ENCODE measurements at places on chromosomes 4 and X. TPM values are rescaled to one million over a fixed set of nuclear protein-coding genes. Genes with fewer than 3 reads are reported as not detected.

- no peak for DNase-seq
- peaks cover 7% of the 10 kb centered on the region for H3K27me3 ChIP-seq
- no peak overlapping the region for H3K27ac ChIP-seq
- no peaks in the 10 kb centered on the region for H3K36me3 ChIP-seq
- H3K4me1 ChIP-seq = peaks cover 6% of the 10 kb centered on the region
Measured at GRCh38 chrX:78102091-78102490, 2.0 kb upstream of the PGK1 start.

DNA sequence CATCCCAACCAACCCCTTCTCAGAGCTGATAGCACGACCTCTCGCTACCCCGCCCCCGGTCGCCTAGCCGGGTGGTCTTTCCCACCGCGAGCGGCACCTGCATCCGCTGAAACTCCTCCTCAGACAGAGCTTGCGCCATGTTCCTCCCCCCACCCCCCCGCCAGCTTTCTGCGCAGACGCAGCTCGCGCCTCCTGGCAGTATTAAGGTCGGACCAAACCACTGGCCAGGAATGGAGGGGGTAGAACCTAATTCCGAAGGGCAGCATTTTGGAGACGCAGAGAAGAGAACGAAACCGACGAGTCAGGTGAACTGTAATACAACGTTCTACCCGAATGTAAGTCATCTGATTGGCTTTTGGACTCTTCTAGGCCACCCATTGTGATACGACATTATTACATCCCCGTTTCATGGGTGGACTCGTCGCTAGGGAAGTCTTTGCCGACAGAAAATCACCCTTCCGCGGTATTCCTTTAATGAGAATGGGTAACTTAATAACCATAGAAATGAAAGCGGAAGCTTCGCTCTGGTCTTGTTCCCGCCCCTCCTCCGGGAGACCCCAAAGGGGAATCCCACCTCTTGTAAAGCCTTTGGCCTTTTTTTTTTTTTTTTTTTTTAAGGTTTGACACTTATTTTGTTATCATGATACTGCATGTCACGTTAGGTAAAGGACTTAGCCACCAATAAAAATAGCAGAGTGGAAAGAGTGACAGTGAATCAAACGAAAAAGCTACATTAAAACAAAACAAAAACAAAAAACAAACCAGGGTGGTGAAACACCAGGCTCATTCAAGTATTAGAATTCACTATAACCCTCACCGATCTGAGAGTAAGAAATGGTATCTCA, at the start of gene GRIPAP1:
Gene GRIPAP1 (minus strand): TSS at position 174 of the 845 bp plus-strand sequence. CDS start 35 bp downstream, at position 139.
- no peaks in the 10 kb centered on the region for H3K36me3 ChIP-seq
- H3K4me1 ChIP-seq = no peaks in the 10 kb centered on the region
- peak; percentile 79 for DNase-seq
- H3K4me3 ChIP-seq = peak within 1 kb of the TSS; percentile 49

- no peak overlapping the region for H3K4me3 ChIP-seq
- no peaks in the 10 kb centered on the region for H3K36me3 ChIP-seq
- H3K4me1 ChIP-seq = no peaks in the 10 kb centered on the region
- no peaks in the 10 kb centered on the region for H3K27me3 ChIP-seq
- DNase-seq = no peak
Measured at GRCh38 chr4:78876568-78877320, 62.5 kb downstream of the PAQR3 start.

- H3K36me3 ChIP-seq = no peaks in the 10 kb centered on the region
- no peaks in the 10 kb centered on the region for H3K27me3 ChIP-seq
Measured at GRCh38 chr4:146135941-146136340, 39.6 kb upstream of the LSM6 start.

GRCh38 chrX:17967888-17968287, 106.8 kb upstream of the RAI2 start:
- no peaks in the 10 kb centered on the region for H3K4me1 ChIP-seq
- H3K27ac ChIP-seq = no peak overlapping the region
- H3K36me3 ChIP-seq = no peaks in the 10 kb centered on the region
- H3K27me3 ChIP-seq = peaks cover 5% of the 10 kb centered on the region

GRCh38 chr4:151267104-151267503, 9.9 kb upstream of the PRSS48 start:
- H3K27me3 ChIP-seq = no peaks in the 10 kb centered on the region
- DNase-seq = no peak
- no peaks in the 10 kb centered on the region for H3K4me1 ChIP-seq
- no peak overlapping the region for H3K4me3 ChIP-seq
- no peaks in the 10 kb centered on the region for H3K36me3 ChIP-seq
- no peak overlapping the region for H3K27ac ChIP-seq

- H3K4me1 ChIP-seq = no peaks in the 10 kb centered on the region
- H3K4me3 ChIP-seq = no peak overlapping the region
- no peak overlapping the region for H3K27ac ChIP-seq
- DNase-seq = no peak
- no peaks in the 10 kb centered on the region for H3K36me3 ChIP-seq
Measured at GRCh38 chrX:2552621-2553201, 51.9 kb upstream of the DHRSX start.

GRCh38 chrX:49792376-49792775, 36.7 kb upstream of the PAGE4 start:
- no peaks in the 10 kb centered on the region for H3K4me1 ChIP-seq
- no peak overlapping the region for H3K4me3 ChIP-seq
- peaks cover 9% of the 10 kb centered on the region for H3K27me3 ChIP-seq
- no peak for DNase-seq
- H3K27ac ChIP-seq = no peak overlapping the region

GRCh38 chrX:9586992-9587392, 122.1 kb downstream of the TBL1X start:
- H3K4me1 ChIP-seq = no peaks in the 10 kb centered on the region
- H3K27me3 ChIP-seq = no peaks in the 10 kb centered on the region
- H3K4me3 ChIP-seq = no peak overlapping the region

GRCh38 chrX:10235851-10236250, 79.1 kb downstream of the CLCN4 start:
- DNase-seq = no peak
- H3K4me1 ChIP-seq = no peaks in the 10 kb centered on the region
- H3K36me3 ChIP-seq = no peaks in the 10 kb centered on the region

- peaks cover 15% of the 10 kb centered on the region for H3K4me1 ChIP-seq
Measured at GRCh38 chr4:128461291-128462102, 173.9 kb upstream of the PGRMC2 start.

DNA sequence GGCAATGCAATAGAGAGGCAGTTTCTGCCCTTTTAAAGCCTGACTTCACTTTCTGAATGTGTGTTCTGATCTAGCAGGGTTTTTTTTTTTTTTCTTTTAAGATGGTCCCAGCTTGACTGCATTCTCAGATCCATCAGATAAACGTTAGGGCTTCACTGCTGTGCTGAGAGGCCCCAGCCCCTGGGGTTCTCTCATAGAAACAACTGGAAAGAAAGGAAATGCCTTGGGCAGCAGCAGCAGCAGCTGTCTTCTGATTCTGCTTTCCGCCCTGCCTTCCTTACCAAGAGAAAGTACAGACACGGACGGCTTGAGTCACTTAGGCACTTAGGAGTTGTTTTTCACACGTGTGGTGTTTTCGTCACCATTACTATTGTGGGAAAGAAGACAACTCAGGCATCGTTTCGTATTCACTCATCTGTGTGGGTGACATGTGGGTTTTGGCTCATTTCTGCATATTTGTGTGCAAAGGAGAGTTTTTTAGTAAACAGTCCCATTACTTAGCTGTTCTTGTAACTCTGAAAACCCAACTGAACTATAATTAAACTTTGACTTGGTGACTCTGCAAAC, 172.0 kb downstream of the PTTG2 start:
- H3K27ac ChIP-seq = peak overlapping the region; percentile 42
- DNase-seq = peak; percentile 62
- no peak overlapping the region for H3K4me3 ChIP-seq
- no peaks in the 10 kb centered on the region for H3K27me3 ChIP-seq

GRCh38 chr4:94924566-94924965, 166.8 kb downstream of the BMPR1B start:
- H3K4me1 ChIP-seq = no peaks in the 10 kb centered on the region
- no peak overlapping the region for H3K4me3 ChIP-seq

DNA sequence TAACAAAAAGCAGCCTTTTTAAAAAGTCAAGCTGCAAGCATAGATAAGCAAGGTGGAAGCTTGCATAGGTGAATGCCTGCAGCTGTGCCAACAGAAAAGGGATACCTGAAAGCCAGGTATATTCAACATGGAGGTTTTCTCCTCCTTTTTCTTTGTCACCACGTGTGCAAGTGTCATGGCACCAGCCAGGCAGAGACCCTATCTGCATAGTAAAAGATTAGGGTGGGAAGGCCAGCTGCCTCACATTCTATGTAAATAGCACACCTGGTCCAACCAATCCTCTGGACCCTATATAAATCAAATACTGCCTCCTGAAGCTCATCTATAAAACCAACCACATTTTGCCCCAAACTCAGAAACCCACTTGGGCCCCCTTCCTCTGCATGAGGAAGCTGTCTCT, 28.0 kb upstream of the PLK4 start:
- H3K4me1 ChIP-seq = peaks cover 8% of the 10 kb centered on the region
- DNase-seq = no peak
- H3K27ac ChIP-seq = no peak overlapping the region
- no peaks in the 10 kb centered on the region for H3K27me3 ChIP-seq
- H3K4me3 ChIP-seq = no peak overlapping the region

GRCh38 chr4:95594013-95594412, 45.2 kb upstream of the UNC5C start:
- H3K4me3 ChIP-seq = no peak overlapping the region
- no peaks in the 10 kb centered on the region for H3K36me3 ChIP-seq
- H3K27me3 ChIP-seq = no peaks in the 10 kb centered on the region

- DNase-seq = no peak
- H3K27ac ChIP-seq = no peak overlapping the region
- H3K36me3 ChIP-seq = no peaks in the 10 kb centered on the region
- H3K4me3 ChIP-seq = no peak overlapping the region
- no peaks in the 10 kb centered on the region for H3K4me1 ChIP-seq
- H3K27me3 ChIP-seq = no peaks in the 10 kb centered on the region
Measured at GRCh38 chr4:17770845-17771244, 10.6 kb downstream of the FAM184B start.

Gene GABRG1
- not detected for total RNA-seq

Gene UBA1
- 333 TPM for total RNA-seq

Gene L1CAM
- total RNA-seq = 5.5 TPM
